EL (cell line): ENCODE measurements at places on chromosomes 12 and 14.

DNA sequence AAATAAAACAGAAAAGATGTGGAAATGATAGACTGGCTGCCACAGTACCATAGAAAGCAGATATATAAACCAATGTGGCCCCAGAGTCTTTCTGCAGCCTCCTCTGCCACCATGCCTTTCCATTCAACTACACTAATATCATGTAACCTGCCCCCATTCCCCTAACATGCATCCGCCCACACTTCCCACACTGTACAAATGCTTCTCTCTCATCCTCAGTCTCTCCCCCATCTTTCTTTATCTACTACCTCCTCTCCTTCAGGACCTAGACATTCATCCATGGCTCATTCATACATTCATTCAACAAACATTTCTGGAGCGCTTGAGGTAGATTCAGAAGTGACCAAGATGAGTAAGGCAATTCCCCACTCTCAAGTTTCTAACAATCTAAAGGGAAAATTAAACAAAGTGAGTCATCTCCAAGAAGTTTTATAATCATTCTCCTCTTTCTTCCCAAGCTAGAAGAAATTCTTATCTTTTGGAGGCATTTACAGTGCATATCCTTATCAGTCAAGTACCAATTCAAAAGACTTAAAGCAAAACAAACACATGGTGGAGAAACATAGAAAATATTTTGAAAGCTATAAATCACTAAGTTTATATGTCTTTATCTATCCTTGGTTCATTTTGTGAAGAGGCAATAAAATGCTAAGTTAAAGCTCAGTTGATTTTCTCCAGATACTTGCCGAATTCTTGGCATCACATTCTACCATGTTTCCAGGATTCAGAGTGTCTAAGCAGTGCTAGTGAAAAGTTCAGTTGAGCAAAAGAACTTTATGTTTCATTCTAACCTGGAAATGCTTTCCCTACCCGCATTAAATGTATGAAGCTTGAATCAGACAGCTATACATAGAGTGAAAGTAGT is 70.5 kb upstream of the FRMD6 start:
- DNase-seq = peak; percentile 90

- no peak for DNase-seq
Measured at GRCh38 chr14:89576145-89576927, 159.3 kb upstream of the FOXN3 start.

DNA sequence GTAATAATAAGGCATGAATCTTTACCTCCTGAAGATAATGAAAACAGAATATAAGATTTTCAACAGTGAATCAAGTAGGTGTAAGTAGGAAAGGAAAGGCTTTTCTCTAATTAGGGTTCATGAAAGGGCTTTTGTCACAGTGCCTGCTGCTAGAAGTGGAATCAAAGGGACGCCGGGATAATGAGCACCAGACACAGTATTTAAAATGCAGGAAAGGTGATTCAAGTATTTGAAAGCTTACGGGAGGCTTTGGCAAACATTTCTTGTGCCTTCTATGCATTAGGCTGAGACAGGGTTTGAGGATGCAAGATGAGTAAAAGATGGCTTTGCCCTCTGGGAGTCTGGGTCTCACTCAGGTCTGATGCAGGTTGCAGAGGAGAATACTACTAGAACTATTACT is 70.5 kb upstream of the ANO4 start:
- DNase-seq = no peak

GRCh38 chr12:10851243-10851858 is 2.1 kb upstream of the PRR4 start:
- no peak for DNase-seq

GRCh38 chr14:20751963-20752562 is 6.4 kb downstream of the EDDM3A start:
- no peak for DNase-seq

DNA sequence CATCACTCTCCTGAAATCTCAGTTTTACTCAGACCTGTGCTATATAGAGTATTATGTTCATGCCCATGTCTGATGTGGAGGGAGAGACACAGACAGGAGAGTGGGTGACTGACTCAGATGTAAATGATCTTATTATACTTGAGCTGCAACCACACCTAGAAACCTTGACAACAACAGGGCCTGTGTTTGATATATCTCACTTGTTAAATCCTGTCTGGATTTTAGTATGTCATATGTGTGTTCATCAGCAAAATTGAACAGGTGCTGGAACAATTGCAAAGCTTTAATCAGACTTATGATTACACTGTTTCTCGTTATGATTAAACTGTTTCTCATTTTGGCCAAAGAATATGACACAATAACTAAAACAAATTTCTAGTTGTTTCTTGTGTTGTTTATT is 37.7 kb downstream of the DIP2B start:
- no peak for DNase-seq

GRCh38 chr12:26614011-26614616 is 218.9 kb downstream of the ITPR2 start:
- DNase-seq = peak; percentile 33

DNA sequence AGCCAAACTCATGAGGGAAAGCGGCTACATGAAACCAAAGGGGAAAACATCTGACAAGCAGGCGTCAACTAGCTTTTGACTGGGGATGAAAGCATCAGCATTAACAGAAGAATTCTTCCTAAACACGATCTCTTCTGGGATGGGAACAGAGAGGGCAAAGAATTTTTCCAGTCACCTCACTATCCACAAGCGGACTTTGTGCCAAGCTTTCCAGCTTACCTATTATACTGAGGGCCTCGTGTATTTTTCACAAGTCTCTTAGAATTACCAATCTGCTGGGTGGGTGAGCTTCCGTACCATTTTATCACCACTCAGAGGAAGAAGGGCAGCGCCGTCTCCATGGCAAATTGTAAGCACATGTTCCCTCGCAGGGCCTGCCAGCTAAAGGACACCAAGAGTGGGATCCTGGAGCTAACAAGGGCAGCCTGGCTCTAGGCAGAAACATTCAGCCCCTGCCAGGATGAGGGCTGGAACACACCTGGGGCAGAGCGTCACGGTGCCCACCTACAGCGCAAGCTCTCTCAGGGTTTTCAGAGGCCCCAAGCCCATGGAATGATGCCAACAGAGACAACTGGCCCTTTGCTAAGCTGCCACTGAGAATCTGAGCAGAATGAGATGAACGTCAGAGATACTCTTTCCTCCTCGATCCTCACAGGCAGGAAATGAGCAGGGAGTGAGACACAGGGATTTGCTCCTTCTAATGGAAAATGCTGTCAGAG is 74.6 kb downstream of the CHGA start:
- DNase-seq = no peak

- no peak for DNase-seq
Measured at GRCh38 chr12:107817250-107817649, 42.7 kb downstream of the ASCL4 start.

- no peak for DNase-seq
Measured at GRCh38 chr14:61838661-61839245, 76.5 kb downstream of the SNAPC1 start.

DNA sequence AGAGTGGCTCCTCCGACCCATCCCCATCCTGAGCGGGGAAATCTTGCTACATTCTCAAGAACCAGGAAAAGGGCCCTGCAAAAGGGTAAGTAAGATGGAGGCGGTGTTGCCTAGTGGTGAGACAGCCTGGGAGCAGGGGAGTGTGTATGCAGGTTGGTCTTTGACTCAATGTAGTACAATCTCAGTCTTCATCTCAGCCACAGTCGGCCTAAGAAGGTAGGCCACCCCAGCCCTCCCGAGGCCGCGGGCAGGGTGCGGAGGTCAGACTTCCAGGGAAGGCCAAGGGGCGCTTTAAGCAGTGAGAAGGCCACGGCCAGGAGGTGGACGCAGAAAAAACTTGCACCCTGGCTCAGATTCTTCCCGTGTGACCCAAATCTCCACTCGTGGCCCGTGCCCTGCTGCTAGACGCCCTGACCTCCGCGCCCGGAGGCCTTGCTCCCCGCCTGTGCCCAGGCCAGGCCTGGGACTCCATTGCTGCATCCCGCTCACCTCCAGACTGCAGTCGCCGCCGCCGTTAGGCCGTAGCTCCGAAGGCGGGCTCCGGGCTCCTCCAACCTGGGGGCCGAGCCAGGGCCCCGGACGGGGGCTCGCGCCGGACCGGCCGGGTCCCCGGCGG is 435 bp downstream of the FOXM1 start:
- DNase-seq = peak; percentile 37

- peak; percentile 11 for DNase-seq
Measured at GRCh38 chr12:25716842-25717241, 163.8 kb upstream of the LMNTD1 start.

DNA sequence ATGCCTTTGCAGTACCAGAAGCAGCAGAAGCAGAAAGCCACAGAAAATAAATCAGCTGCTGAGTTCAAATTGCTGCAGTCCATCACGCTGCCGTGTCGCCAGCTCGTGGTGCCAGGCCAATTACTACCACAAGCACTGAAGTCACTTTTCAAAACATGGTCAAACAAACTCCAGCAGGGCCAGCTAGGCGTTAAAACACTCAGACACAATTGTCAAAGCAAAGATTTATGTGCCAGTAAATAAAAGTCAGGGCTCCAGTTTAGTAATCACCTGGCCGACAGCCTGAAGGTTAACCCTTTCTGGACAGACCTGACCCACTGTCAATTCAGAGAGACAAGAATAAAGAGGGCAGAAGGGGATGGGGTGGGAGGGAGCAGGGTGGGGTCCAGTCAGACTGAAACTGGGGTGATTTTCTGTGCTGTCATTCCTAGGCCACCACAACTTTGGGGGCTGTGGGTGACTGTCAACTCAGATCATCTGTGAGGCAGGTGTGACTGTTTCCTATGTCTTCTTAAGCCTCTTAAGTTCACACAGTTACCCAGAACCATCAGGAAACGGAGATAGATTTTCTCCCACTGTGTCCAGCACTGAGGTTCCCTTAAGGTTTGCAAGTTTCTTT is 109.8 kb upstream of the FUT8 start:
- no peak for DNase-seq

- peak; percentile 14 for DNase-seq
Measured at GRCh38 chr12:19140381-19141236, 11.1 kb downstream of the PLEKHA5 start.

DNA sequence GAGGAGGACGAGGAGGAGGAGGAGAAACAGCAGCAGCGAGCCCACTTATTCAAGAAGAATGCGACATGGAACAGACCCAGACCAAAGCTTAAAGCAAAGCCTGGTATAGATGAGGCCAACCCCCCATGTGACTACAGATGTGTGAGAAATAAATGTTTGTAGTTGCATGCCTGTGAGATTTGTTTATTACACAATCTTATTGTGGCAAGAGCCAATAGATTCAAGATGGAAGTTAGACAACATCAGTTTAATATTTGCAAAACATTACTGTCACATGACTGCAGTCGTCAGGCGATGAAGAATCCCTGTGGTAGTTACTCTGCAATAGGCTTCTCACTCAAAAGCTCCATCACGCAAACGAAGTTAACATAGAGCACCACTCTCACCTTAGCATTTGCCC is 17.2 kb upstream of the SLC35F4 start:
- DNase-seq = no peak

- no peak for DNase-seq
Measured at GRCh38 chr14:27725482-27725881, 1041.1 kb upstream of the FOXG1 start.

DNA sequence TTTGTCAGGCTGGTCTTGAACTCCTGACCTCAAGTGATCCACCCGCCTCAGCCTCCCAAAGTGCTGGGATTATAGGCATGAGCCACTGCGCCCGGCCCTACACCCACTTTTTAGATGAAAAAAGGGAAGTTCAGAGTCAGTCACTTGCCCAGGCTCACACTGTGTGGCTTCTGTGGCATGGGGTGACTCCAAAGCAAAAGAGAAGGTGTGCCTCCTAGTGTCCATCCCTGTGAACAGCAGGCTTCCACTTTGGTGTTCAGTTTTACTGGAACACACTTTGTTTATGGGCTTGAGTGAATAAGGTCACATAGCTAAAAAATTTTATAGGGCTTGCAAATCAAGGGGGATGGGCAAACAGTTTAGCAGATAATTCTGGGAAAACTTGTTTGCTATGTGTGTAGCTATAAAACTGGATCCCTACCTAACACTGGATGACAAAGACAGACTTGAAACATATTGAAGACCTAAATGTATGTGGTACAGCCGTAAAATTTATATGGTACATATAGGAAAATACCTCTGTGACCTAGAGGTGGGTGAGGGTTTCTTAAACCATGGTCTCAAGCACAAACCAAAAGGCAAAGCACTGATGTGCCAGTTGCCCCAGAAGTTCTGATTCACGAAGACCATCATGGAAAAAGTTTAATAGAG is 54.9 kb downstream of the EID3 start:
- DNase-seq = peak; percentile 63

GRCh38 chr14:58465421-58465820 is 37.9 kb downstream of the KIAA0586 start:
- DNase-seq = peak; percentile 25

GRCh38 chr14:34507459-34507858 is 32.0 kb downstream of the EAPP start:
- no peak for DNase-seq

DNA sequence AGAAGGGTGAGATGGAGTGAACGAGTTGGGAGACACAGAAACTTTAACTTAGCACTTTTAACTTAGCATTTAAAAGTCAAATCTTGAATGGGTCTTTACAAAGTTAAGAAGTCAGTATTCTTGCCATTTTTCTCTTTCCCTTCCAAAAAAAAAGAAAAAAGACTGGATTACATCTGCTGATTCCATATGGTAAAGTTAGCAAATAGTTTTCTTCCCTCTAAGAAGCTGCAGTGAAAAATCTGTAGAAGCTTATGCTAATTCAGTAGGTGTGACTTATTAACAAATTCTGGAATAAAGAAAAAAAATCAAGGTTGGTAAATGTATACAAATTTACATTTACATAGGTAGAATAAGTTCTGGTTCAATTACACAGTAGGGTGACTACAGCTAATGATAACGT is 50.9 kb downstream of the COCH start:
- DNase-seq = no peak

DNA sequence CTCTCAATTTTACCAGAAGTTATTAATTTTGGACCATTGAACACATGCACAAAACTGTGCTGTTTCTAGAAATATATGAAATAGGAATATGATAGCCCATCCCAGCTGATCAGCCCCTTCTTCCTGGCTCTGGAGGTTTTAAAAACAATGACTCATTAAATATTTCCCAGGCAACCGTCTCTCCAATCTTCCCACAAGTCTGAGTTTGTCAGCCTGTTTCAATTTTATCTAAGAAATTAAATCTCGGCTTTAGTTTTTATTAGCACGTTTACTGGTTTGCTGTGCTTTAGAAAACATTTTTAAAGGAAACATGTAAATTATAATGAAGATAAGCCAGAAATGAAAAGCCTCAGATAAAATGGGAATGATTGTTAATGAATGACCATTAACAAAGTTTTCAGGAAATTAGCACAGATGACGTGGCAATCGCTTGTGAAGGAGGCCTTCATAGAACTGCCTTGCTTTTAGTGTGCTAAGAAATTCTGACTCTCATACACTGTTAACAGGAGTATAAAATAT is 89.3 kb upstream of the RAP1B start:
- peak; percentile 78 for DNase-seq
